ENCODE measurements at places on chromosomes 16 and 17.
A peak's percentile ranks its signal among the peaks of the same experiment; 100 is the strongest.

DNA sequence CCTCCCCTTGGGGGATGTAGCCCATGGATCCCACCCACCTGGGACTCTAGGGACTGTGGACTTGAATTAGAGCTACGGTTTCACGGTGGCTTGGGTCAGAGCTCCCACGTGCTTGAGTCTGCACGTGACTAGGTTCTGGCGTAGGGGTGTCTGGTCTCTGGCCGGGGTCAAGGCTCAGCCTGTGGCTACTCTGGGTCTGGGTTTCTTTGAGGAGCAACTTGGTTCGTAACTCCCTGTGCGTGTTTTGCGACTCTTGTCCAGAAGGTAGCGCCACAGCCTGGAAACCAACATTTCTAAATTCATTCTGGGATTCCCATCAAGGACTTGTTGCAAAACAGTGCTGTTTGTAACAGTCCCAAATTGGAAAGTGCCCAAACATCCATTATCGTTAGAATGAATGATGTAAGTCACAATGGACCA is 470 bp upstream of the GGT6 start:
- peak; percentile 34 for DNase-seq

DNA sequence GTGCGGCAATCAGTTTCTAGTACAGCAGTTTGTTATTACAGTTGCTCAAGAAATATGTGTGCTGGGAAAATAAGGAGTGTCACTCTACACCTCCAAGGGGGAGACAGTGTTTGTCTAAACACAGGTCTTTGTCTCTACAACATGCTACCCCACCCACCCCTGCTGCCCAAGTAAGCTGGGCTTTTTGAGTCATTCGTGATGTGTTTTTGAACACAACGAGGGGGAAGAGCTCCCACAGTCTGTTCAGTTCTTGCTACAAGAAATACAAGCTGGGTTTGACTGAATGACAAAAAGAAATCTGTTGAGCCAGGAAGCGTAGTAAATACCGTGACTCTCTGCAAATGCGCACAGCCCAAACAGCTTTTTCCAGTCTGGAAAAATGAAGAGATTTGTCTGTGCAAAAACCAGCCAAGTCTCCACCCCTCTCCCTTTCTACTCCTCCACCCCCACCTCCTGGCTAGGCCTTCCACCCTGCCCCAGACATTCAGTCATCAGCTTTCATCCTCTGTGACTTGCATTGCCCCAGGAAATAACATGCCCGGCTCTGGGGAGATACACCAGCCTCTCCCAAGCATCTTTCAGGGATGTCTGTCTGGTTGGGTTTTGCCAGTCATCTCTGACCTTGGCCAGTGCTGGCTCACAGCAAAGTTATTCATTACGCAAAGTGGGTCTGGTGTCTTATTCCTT is 25.7 kb downstream of the CHD9 start:
- peak; percentile 53 for DNase-seq

- no peak for DNase-seq
Measured at GRCh38 chr16:14344292-14344691, 273.2 kb downstream of the MRTFB start.

DNA sequence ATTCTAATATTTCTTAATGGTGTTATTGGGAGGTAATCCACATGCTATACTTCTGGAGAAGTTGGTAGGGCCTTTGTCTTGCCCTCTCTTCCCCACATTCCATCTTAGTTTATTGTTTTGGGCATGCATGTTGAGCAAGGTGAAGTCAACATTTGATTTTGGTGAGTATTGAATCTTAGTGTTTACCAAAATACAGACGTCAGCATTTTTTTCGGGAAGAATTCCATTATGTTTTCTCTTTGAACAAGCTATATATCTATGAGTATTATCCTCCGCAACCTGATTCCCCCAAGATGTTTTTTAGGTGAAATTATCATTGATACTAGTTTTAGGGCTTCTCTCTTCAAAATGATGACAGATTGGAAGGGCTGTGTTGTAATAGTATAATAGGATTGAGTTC is 47.4 kb upstream of the SHISA9 start:
- DNase-seq: no peak

DNA sequence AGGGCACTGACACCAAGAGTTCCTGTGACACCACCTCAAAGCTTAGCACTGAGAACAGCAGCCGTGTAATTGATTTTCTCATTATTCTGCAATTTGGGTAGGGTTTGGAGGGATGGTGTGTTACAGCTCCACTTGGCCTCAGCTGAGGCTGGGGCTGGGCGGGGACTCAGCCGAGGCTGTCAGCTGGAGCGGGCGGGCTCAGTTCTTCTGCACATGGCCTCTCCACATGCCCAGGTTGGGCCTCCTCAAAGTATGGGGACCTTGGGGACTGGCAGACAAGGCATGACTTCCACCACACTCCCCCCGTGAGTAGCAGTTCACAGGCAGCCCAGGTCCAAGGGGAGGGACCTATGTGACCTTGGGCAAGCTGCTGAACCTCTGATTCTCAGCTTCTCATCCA is 171.5 kb downstream of the IRF8 start:
- no peak for DNase-seq

DNA sequence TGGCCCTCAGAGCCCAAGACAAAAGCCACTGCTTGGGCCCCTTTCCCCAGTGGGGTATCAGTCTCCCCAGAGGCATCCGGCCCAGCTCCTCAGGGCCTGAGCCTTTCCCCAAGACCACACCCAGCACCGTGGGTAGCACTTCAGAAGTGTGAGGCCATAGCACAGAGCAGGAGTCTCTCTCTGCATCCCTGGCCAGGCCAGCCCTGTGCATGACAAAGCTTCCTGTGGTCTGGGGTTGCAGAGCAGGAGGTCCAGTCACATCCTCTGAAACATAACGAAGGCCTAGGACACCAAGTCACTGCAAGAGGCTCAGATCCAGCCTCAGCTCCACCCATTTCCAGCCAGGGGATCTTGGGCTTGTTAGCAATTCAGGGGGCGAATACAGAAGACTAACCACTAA is 56.8 kb upstream of the ZNF423 start:
- no peak for DNase-seq

- no peak for DNase-seq
Measured at GRCh38 chr17:47705536-47706530, 11.9 kb downstream of the TBKBP1 start.

- DNase-seq: no peak
Measured at GRCh38 chr16:74438492-74438979, 17.3 kb upstream of the CLEC18B start.

DNA sequence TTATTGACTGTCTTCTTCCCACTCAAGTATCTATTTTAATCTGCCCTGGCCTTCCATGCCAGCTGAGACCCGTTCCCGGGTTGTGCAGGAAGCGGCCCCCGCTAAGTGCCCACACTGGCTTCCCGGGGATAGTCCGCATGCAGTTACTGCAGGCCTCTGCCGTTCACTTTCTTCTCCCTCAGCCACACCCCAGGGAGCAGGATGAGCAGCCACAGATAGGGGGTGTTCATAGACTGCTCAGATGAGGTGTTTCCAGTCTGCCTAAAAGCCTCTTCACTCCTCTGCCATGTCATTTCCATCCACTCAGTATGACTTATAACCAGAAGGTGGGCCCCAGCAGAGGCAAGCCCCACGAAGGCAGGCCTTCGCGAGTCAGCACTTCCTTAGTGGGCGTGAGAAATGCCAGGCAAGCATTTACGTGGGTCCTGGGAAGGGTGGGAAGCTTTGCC is 7.7 kb downstream of the MED9 start:
- DNase-seq: no peak

- DNase-seq: peak; percentile 11
Measured at GRCh38 chr16:71479420-71479819, 9.7 kb downstream of the ZNF19 start.

DNA sequence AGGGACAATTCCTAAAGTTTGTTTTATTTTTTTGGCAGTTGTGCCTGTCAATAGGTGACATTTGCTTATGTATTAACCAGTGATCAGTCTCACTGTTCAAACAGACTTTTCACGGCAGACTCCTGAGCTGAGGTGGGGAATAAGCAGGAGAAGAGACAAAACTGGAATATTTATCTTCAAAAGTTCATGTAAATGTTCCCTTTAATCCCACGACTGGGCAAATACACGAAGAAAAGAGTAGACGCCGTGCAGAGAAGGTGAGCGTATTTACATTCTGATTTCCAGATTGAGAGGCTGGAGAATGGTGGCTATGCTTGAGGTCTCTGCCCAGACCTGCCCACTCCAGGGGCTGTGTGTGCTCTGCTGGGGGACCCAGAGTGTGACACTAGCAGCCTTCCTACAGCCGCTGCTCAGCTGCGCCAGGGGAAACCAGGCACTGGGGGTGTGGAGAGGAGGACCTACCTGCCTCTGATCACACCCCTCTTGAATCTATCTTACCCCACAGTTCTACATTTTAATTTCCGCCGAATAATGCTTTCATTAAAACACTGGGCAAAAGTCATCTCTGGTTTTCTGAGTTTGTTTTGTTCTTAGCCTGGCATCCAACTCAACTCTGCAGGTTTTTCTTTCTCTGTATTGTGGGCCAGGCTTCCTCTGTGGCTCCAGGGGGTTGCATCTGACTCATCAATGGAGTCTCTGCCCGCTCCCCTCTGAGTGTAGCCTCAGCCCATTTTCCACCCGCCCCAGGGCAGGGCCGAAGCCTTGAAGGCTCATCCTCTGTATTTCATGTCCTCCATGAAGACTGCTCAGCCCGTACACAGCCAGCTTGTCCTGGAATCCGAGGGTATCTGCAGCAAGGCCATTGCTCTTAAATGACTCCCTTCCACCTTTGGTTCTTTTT is 237.1 kb downstream of the NTN1 start:
- DNase-seq: no peak

- DNase-seq: peak; percentile 28
Measured at GRCh38 chr17:31427684-31428083, 36.2 kb downstream of the RAB11FIP4 start.

DNA sequence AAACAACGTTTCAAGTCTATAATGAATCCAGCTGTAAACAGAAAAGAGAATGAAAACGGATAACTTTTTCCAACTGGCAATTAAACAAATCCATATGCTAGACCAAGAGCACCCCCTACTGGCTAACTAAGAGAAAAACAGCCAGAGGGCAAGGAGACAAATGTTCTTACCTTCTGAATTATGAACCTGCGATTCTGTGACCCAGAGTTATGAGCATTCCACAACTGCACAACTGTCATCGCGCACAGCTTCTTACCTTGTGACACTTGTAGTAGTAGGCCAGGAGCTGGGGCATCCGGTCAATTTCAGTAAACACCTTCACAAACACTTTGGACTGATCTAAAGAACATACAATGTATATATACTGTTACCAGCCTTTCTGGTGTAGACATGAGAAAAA is 18.6 kb downstream of the COG7 start:
- peak; percentile 86 for DNase-seq

DNA sequence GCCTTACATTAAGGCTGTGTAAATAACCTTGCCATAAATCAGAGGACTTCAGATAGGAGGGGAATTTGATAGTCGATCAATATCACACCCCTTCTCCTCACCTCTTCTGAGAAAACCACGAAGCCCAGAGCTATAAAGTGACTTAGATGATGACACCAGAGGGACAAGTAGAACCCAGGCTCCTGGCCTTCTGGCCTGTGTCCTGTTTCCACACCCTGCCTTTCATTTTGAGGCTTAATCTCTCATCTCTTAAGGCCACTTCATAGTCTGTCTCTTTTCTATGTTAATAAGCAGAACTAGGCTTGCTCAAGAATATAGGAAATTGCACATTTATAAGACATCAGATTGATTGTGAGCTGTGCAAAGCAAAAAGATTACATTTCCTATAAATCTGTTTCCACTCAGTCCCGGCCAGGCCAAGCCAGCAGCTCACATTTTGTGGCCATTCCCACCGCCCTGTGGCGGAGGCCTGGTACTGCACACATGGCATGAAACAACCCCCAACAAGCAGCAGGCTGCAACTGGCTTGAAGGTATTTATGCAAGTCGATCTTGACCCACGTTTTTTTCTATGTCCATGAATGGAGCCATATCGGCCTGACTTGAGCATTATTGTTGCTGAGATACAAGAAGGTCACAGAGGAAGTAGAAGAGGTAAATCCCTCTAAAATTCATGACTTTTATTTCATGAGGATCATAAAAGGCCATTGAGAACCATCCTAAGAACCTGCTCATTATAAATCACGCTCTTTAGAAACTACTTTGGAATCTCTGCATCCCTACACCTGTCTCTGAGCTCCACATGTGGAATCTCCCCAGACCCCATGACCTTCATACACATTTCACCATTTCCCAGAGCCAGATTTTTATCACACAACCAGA is 93.7 kb downstream of the PMP22 start:
- DNase-seq: no peak

DNA sequence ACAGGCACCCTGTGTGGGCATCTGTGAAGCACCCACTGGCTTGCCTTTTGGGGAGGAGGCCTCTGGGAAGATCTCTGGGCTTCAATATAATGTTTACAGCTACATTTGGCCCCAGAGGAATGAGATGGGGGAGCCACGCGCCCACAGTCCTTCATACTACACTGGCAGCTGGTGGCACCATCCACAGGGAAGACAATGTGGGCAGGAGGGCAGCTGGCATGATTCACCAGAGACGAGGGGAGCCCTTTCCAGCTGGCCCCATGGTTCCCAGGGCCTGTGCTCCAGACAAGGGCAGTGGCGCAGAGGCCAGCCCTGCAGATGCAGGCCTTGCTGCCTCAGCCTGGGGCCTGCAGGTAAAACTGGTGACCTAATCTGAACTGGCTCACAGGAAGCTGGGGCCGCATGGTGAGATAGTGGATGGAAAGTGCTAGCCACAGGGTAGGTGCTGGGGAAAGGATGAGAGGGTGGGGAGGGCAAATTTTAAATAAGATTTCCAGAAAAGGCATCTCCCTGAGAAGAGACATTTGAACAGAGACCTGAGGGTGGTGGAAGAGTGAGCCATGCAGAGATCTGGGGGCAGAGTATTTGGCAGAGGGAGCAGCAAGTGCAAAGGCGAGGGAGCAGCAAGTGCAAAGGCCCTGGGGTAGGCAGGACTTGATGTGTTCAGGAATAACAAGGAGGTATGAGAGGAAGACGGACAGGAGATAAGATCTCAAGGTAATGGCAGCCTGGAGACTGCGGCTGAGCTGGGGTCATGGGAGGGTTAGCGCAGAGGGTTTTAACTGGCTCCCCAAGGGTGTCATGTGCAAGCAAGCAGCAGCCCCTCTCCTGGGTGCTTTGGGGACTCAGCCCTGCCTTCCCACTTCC is 12.1 kb upstream of the KCNJ12 start:
- DNase-seq: no peak

GRCh38 chr16:82157534-82157812 is 12.6 kb downstream of the MPHOSPH6 start:
- DNase-seq: no peak

- DNase-seq: no peak
Measured at GRCh38 chr17:70017112-70017511, 57.9 kb upstream of the KCNJ16 start.

GRCh38 chr16:56774016-56774680 is 44.2 kb downstream of the NUP93 start:
- DNase-seq: no peak

GRCh38 chr16:3400446-3400778 is 392 bp downstream of the ZSCAN32 start:
- no peak for DNase-seq

DNA sequence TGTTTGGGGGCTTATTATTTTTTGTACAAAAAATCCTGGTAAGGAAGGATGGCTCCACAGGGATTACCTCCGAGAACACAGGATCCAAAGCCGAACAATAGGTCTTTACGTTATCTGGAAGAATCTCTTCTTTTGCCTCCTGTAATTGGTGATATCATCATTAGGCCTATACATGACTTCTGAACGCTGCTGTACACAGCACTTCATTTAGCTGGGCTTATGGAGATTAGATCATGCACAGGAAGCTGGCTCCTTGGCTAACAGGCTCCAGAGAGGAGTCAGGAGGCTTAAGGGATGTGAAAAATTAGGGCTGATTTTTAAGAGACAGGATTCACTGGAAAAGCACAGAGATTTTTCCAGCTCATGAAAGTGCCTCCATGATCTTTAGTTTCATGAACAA is 54.7 kb downstream of the TANGO6 start:
- DNase-seq: no peak

Data from NCI-H1694 (cell line).